ENCODE measurements at places on chromosomes 12 and 14. TPM values are rescaled to one million over a fixed set of nuclear protein-coding genes. Genes with fewer than 3 reads are reported as not detected.
A peak's percentile ranks its signal among the peaks of the same experiment; 100 is the strongest.

Gene CPM
- 29.8 TPM for total RNA-seq

Gene SLC25A47
- under 0.01 TPM for total RNA-seq

Gene ENDOU
- 0.17 TPM for total RNA-seq

Gene TMEM30B
- total RNA-seq, result 0.51 TPM

Gene AQP2
- not detected for total RNA-seq

Gene EPYC
- not detected for total RNA-seq

Gene NAV3
- 50.3 TPM for total RNA-seq

Gene SP1
- total RNA-seq, result 31.3 TPM

Gene ANKRD52
- 9.0 TPM for total RNA-seq

Gene TSPAN11
- 2.6 TPM for total RNA-seq

Gene SMCO2
- total RNA-seq, result 0.26 TPM

Gene KRT4
- total RNA-seq, result under 0.01 TPM

- no peak for DNase-seq
These were observed 17.5 kb downstream of the IQSEC3 start for GRCh38 chr12:84056-84455.

DNA sequence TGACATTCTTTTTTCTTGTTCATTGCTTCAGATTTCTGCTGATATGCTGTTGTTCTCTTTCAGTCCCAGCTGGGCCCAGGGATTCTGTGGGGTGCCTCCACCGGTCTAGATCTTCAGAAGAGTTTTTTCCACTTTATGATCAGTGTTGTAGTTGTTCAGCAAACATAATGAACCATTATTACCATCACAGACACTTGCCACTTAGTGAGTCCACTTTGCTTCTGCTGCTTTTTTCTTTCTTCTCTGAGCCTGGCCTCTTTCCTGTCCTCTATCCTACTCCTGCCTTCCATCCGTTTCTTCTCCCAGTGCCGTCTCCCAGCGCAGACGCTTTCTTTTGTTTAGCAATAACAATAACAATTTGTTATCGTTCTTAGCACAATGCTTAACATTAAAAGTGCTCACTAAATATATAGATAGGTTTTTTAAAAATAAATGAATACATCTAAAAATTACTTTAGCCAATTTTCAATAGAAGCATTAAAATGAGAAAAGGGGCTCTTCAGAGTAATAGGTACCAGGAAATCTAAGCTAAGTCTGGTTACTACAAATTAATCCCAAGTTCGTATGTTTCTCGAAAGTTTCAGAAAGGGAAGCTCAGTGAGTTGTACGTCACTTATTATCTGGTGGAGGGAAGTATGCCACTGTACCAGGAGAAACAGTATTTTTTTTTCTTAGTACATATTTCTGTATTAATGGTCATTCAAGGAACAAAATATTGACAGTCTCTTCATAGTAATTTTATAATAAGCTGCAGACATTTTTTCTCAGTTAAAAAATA, 98.2 kb downstream of the SRGAP1 start:
- no peak for DNase-seq

DNA sequence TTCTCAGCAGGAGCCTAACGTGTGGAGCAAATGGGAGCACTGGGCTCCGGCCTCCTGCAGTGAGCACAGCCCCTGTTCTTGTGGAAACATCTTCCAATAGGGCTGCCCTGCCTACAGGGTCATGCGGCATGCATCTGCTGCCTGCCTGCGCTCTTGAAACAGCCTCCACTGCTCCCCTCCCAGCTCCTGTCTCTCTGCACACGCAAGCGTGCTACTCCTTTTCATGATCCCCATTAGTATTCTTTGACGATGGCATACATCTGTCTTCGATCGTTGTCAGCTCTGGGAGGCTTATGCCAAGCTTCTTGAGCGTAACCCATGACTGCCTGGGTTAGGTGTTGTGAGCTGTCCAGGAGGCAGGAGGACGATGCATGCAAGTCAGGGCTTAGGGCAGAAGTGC, 23.1 kb downstream of the NTF3 start:
- no peak for DNase-seq

- DNase-seq, result peak; percentile 48
These were observed 56.5 kb downstream of the CPM start for GRCh38 chr12:68876461-68876860.

DNA sequence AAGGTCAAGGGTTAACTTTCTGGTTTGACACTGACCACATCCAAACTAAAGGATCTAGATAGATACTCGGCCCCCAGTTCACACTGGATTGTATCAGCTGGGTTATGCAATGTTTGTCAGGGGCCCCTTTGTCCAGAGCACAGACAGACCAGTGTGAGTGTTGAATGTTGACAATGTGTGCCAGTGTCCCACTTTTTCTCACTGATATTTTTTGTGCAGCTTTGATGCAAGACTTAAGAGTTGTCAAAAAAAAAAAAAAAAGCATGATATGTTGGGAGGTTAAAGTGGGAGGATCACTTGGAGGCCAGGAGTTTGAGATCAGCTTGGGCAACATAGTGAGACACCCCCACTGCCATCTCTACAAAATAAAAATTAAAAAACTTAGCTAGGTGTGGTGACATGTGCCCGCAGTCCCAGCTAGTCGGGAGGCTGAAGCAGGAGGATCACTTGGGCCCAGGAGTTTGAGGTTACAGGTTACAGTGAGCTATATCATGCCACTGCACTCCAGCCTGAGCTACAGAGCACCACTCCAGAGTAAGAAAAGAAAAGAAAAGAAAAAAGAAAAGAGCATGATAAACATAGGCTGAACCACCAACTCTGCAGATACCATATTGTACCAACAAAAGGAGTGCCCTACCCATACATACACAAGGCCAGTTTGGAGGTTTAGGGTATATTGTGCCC, 97.5 kb downstream of the LGR5 start:
- no peak for DNase-seq

- DNase-seq, result no peak
These were observed 312.8 kb upstream of the RGS6 start for GRCh38 chr14:71619472-71619871.

DNA sequence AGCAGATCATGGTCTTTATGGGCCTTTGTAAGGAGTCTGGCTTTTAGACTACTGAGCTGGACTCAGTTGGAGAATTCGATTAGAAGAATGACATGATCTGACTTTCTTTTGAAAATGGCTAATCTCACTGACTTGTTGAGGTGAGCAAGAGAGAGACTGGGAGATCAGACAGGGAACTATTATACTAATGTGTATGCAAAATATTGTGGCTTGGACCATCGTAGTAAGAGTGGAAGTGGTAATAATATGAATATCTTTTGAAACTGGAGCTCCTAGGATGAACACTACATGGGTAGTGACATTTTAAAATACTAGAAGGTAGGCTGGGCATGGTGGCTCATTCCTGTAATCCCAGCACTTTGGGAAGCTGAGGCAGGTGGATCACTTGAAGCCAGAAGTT, 56.2 kb upstream of the CCT2 start:
- DNase-seq, result no peak

GRCh38 chr12:2306012-2306411, 253.2 kb downstream of the CACNA1C start:
- no peak for DNase-seq

- no peak for DNase-seq
These were observed 577 bp downstream of the ATG101 start for GRCh38 chr12:52070185-52070925.

DNA sequence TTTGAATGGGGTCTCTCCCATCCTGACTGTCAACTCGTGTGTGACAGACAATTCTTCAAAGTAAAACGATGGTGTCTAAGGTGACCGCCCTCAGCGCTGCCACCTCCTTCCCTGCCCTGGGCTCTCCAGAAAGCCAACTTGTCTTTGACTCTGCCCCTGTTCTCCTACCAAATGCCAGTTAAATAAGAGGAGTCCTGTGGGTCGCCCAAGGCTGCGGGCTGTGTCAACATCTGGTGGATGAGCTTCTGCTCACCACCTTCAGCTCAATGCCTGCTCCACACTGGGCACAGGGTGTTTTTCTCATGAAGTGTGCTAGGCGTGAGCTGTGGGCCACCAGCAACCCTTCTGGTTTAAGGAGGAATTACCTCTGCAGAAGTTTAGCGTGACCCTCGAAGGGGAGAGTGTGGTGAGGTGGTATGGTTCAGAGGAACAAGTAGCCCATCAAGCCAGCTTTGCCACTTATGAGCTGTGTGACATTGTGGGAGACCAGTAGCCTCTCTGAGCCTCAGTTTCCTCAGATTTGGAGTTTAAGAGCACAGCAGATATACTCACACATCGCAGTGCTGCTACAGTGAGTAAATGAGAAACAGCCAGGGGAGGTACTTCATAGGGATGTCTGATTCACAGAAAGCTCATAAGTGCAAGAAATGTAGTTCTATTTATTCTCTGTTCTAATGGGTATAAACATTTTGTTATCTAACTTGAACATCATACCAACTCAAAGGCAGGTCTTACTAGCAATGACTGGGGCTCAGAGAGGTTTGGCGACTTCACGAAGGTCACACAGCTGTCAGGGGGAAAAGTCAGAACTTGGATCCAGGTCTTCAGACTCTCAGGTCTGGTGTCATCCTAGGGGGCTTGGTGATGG, 12.1 kb downstream of the SERPINA1 start:
- no peak for DNase-seq

- DNase-seq, result no peak
These were observed 11.5 kb upstream of the IFI27 start for GRCh38 chr14:94099006-94099405.

GRCh38 chr12:57753756-57754337, 1.1 kb upstream of the MARCHF9 start:
- no peak for DNase-seq

GRCh38 chr12:128940090-128940888, 87.0 kb downstream of the GLT1D1 start:
- no peak for DNase-seq

DNA sequence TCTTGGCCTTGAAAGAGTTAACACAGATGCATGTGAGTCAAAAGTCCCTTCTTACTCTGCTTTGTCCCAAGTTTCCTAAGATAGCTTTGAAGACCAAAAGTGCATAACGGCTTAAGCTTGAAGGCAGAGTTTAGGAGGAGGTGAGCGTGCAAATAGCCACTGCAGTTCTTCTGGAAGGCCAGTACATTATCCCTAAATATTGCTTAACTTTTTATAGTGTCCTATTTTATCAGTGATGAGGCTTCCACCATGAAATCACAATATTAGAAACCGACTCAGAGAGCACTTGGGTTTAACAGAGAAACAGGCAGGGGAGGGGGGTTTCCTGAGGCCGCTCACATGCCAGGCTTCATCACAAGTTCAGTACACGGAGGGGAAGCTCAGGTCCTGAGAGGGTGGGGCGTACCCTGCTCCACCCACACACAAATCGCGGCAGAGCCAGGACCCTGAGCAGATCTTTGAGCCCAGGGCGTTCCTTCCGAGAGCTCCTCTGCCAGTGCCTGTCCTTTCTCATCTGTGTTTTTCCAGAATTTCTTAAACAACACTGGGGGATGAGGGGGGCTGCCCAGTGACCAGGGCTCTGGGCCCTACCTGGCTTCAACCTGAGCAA, 26.8 kb upstream of the BDKRB2 start:
- DNase-seq, result no peak

DNA sequence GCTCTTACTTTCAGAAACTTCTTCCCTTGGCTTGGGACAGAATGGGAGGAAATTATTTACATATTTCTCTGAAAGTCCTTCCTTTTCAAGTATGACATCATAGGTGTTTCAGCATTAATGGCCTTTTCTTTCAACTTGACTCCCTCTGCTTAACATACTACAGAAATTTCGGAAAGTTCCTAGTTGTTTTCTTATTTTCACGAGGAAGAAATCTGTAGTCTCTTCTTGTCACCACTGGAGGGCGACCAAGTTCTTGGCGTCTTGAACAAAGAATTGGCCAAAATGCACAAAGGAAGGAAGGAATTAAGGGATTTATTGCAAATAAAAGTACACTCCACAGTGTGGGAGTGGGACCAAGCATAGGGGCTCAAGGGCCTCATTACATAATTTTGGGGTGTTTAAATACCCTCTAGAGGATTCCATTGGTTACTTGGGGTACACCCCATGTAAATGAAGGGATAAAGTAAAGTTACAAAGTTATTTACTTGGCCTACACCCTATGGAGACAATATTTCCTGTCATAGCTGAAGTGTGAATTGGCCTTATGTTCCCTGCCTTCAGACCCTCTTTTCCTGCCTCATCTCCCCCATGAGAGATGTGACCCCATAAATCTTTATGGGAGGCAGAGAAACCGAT, 70.4 kb downstream of the RPL10L start:
- DNase-seq, result peak; percentile 53

- DNase-seq, result no peak
These were observed 12.9 kb downstream of the BTBD7 start for GRCh38 chr14:93319958-93320357.

DNA sequence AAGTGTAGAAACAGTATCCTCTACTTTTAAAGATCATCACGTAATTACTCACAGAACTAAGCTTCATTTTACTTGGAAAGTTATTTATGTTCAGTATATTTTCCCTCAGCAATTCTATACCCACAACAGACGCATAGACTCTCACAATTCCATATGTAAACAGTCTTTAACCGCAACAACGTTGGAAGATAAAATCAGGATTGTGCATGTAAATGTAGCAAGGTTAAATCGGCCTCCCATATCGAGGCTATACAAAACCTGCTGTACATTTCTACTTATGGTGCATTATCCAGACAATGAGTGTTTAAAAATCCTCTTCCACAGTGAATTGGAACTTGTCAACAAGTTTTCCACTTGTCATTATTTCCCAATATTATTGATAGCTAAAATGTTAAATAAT, 581.1 kb downstream of the SLC16A7 start:
- DNase-seq, result no peak

DNA sequence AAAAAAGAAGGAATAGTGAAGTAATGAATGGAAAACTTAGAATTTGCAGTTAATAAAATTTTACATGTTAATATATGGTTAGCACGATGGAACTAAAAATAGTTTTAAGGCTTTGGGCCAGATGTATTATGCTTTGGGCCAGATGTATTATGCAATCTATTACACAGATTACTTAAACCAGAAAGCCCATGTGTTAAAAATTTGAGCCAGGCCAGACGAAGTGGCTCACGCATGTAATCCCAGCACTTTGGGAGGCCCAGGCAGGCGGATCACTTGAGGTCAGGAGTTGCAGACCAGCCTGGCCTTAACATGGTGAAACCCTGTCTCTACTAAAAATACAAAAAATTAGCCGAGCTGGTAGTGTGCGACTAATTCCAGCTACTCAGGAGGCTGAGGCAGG, 17.2 kb downstream of the IFT81 start:
- peak; percentile 14 for DNase-seq

DNA sequence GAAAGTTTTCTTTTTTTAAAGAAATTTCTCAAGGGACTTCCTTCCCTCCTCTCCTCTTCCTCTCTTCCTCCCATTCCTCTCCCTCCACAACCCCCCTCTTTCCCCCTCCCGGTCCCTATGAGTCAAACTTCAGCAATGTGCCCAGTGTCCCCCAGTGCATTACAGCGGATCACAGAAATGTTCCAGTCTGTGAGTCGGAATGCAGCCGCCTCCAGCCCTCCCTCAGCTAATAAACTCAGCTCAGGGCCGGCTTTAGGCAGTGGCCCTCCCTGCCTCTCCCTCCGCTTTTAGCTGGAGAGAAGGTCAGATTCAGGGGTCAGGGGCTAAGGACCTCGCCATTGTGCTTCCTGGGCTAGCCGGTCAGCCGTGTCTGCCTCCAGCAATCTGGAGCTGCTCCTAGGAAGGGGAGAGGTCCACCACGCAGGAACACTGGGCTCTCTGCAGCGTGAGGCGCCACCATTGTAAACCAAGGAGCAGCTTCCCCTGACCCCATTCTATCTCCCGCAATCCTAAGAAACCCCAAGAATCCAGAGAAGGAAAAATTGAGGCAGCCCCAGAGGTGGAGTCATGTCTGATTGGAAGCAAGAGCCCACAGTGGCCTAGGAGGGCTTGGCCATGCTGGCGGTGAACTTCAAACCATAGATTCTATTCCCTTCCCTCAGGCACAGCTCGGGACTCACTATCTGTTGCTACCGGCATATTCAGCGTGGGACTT, 1.1 kb upstream of the HDAC7 start:
- DNase-seq, result peak; percentile 95

All from fibroblast of lung (primary cell).